Natural killer cell (primary cell): ENCODE measurements at places on chromosomes 12 and 14. TPM values are rescaled to one million over a fixed set of nuclear protein-coding genes. Genes with fewer than 3 reads are reported as not detected.
A peak's percentile ranks its signal among the peaks of the same experiment; 100 is the strongest.

GRCh38 chr12:46160101-46160980 lies 108.5 kb downstream of the SLC38A1 start:
- no peak for DNase-seq

Gene MYF6
- total RNA-seq = not detected

Gene PPFIBP1
- total RNA-seq = 1.6 TPM

DNA sequence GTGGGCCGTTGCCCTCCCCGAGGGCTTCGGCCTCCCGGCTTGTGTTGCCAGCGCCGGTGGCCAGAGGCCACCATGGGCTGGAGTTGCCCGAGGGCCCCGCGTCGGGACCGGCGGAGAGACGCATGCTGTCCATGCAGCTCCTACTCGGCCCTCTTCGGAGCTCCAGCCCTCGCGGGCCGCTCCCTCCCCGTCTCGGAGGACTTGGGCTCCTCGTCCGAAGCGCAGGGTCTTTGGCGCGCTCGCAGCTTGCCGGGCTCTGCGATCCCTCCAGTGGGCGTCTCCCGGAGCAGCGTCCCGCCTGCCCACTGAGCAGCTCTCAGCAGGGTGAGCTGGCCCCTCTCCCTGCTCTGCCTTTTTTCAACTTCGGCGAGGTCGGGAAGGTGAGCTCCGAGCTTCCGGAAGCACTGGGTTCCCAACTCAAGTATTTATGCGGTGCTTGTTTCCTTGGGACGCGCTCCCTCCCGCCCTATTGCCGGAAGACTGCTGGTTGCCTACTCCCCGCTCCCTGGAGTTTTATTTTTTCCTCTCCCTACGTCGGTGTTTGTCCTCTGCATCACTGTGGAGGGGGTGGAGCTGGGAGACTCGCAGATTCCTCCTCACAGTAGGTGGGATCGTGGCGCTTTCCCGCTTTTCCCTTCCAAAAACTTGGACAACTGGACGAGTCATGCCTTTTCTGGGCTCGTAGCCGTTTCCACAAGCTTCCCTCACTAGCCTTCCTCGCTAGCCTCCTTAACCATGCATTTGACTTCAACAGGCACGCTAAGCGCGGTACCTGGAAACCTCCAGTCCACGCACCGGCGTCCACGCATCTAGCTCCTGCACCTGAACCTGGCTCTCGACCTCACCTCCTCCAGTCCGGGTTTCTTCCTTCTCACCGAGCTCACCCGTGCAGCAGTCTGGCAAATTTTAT lies at the start of gene AVPR1A:
AVPR1A (minus strand) TSS at position 489 of the 910 bp plus-strand sequence; CDS start at position 124, 365 bp downstream.
- no peak for DNase-seq

Gene LRRC43
- total RNA-seq = 18.5 TPM

DNA sequence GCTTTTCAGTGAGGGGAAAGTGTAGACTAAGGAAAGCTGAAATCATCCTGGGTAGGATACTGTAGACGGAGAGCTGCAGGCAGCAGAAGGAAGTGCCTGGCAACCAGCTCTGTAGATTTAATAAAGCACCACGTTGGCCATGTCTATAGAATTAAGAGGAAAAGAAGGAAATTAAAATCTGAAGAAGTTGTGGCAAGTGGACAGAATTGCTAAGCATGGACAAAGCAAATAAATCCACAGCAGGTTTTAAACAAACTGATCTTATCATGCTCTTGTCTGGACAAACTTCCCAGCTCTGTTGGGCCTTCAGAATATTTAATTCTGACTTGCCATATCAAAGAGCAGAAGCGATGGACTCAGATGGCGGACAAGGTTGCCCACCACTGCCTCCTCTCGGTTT lies 27.2 kb upstream of the EVL start:
- no peak for DNase-seq

GRCh38 chr12:38761636-38762342 lies 143.6 kb downstream of the CPNE8 start:
- DNase-seq = no peak

- DNase-seq = no peak
Measured at GRCh38 chr12:54232790-54233189, 44.0 kb upstream of the SMUG1 start.

DNA sequence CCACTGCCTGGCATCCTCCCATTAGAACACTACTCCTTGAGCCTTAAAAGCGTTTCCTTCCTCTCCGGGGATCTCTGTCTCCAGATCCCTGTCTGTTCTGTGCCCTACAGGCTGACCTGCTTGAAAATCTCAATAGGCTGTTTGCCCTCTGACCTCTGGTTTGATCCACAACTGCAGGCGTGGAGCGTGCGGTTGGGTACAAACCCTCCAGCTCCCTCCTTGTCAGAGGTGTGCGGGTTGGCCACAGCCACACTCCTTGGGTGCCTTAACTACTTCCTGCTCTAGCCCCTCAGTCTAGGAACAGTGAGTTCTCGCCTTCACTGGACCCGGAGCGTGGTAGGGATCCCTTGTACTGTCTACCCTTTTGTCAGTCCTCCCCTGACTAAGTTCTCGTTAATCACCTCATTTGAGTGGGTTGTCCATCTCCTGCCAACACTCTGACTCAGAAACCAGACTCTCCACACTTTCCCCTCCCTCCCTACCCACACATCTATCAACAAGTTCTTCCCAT lies 33.1 kb downstream of the CMKLR1 start:
- DNase-seq = no peak

DNA sequence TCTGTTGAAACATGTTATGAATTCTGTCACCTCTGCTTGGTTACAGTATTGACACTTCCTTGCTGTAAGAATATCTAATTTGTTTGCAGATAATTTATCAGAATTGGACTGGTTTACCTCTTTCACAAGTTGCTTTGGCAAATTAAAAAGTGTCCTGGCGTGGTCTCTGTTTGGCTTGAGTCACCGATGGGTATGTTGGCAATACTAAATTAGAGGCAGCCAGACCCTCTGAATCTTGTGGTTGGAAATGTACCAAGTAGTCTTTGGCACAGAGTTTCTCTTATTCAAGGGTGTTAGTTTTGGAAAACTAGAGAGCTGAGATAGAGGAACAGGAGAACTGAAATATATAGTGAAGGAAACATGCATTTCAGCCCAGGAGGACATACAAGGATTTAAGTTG lies 521.1 kb upstream of the MGAT4C start:
- no peak for DNase-seq

GRCh38 chr12:130131801-130132200 lies 30.5 kb upstream of the FZD10 start:
- DNase-seq = no peak

GRCh38 chr12:8156416-8156815 lies 399 bp upstream of the ZNF705A start:
- DNase-seq = no peak

GRCh38 chr14:98321841-98322240 lies 950.2 kb downstream of the BCL11B start:
- DNase-seq = no peak

Gene AQP5
- total RNA-seq = not detected

- DNase-seq = no peak
Measured at GRCh38 chr14:35689000-35689460, 120.1 kb downstream of the RALGAPA1 start.

GRCh38 chr12:54175200-54175963 lies 13.4 kb downstream of the SMUG1 start:
- DNase-seq = no peak

Gene OTX2
- total RNA-seq = not detected

- DNase-seq = no peak
Measured at GRCh38 chr14:61553730-61554641, 141.3 kb upstream of the HIF1A start.

DNA sequence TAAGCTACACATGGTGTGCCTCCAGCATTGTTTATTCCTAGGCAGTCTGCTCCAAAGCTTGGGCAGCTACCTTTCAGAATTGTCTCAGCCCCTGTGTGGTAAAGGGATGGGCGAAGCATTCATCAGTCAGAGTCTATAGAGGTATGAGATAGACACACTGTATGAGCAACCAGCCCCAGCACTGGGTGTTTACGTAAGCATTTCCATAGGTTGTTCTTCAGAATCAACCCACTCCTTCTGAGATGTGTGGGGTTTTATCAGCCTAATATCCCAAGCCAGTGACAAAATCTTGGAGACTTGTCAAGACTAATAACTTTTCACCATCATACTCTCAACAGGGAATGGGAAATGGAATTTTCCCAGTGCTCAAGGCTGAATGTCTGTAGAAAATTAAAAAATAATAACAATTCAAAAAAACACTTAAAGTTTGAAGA lies 98.2 kb downstream of the BTG1 start:
- no peak for DNase-seq

GRCh38 chr14:24427537-24428508 lies 1.6 kb downstream of the CBLN3 start:
- DNase-seq = no peak

DNA sequence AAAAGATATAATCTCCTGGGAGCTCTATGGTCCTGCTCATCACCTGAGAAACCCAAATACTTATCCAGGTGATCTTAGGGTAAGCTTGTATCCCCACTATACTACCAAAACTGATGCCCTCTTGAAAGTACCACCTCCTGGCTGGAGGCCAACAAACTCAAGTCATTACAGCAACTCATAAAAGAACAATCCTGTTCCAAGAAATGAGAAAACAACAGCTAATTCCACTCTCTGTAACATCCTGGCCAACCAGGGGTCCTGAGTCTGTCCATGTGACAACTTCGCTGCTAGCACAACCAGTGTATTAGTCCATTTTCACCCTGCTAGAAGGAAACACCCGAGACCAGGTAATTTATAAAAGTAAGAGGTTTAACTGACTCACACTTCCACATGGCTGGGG lies 190.0 kb upstream of the BMP4 start:
- DNase-seq = no peak

- no peak for DNase-seq
Measured at GRCh38 chr14:93799617-93799988, 11.3 kb upstream of the PRIMA1 start.

DNA sequence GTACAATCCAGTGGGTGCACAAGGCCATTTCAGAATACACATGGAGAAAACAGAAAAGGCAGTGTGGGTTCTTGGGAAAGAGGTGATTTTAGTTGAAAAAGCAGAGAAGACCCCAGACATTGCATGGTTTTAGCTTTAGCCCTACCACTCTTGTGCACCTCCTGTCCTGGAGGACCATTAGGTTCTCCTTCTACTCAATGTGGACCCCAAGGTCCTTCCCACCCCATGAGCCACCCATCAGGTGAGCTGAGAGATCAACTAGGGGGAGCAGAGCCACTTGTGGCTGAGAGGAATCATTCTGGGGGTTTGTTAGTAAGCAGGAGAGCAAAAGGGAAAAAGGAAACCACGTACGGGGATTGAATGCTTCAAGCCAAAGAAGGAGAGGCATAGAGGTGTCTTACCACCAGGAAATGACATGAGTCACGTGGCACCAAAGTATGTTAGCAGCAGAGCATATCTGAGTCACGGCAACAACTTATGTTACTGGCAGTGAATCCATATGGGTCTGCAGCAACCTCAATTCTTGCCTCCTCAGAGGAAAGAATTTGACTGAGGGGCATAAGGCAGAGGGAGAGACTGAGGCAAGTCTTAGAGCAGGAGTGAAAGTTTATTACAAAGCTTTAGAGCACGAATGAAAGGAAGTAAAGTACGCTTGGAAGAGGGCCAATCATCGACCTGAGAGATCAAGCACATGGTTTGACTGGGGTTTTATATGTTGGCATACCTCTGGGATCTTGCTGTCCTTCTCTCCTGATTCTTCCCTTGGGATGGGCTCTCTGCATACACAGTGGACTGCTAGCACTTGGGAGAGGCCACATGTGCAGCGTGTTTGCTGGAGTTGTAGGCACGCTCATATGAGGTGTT lies 73.9 kb downstream of the HSD17B6 start:
- DNase-seq = no peak

DNA sequence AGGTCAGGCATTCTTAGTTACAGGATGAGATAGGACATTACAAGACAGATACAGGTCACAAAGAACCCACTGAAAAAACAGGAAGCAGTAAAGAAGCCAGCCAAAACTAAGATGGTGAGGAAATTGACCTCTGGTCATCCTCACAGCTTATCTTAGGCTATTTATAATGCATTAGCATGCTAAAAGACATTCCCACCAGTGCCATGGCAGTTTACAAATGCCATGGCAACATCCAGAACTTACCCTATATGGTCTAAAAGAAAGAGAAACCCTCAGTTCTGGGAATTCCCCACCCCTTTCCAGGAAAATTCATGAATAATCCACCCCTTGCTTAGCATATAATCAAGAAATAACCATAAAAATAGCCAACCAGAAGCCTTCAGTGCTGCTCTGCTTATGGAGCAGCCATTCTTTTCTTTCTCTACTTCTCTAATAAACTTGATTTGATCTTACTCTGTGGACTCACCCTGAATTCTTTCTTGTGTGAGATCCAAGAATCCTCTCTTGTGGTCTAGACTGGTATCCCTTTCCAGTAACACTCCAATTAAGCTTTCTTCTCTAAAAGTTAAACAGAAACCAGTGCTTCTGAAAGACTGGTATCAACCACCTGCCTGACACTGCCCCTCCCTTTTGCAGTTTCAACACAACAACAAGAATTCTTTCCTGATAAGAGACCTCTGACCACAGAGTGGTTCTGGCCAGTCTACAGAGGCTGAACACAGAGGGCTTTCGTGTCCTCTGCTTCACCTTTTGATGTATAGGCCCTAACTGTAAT lies 86.9 kb downstream of the BCAT1 start:
- no peak for DNase-seq

GRCh38 chr12:40145896-40146295 lies 40.0 kb upstream of the SLC2A13 start:
- no peak for DNase-seq

DNA sequence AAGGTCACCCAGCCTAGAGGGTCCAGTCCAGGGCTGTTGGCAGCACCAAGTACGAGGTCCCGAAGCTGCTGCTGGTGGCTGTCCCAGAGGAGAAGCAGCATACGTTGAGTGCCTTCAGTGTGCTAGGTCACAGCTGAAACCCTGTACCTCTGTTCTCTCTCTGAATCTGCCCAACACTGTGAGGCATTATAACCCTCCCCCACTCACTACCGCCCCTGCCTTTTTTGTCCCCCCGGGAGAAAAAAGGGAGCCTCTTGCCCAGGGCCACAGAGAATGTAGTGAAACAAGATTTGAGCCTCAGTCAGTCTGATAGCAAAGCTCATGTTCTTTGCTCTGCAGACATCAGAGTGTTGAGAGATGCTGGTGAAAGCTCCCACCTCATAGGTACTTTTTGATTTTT lies 53.4 kb downstream of the PPP2R5C start:
- peak; percentile 38 for DNase-seq

GRCh38 chr12:111410431-111411184 lies 4.9 kb downstream of the SH2B3 start:
- peak; percentile 20 for DNase-seq

Gene INSM2
- not detected for total RNA-seq

Gene SPIC
- total RNA-seq = 0.24 TPM

DNA sequence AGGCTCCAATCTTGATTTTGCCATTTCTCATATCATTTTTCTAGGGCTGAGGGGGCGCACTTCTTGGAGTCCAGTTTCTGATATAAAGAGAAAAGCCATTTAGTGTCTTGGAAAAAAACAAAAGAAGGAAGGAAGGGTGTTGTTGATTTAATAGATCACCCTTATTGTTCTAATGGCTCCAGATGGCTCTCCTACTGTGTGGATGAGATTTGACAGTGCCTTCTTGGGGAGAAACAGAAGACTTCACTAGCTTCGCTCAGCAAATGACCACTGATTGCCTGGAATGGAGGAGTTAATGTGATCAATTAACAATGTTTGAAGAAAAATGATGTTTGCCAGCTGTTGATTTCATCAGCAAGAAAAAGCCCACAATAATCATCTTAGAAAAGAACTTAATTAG lies 216.2 kb downstream of the APAF1 start:
- no peak for DNase-seq

GRCh38 chr12:24409868-24410267 lies 460.4 kb upstream of the SOX5 start:
- no peak for DNase-seq
